ENCODE measurements at places on chromosomes 12 and 14.

- DNase-seq = no peak
Measured at GRCh38 chr14:93909429-93910128, 17.6 kb upstream of the FAM181A start.

- DNase-seq = no peak
Measured at GRCh38 chr12:110791589-110791988, 48.9 kb upstream of the PPP1CC start.

GRCh38 chr14:22557846-22558220, 31.2 kb downstream of the DAD1 start:
- no peak for DNase-seq

- peak; percentile 20 for DNase-seq
Measured at GRCh38 chr12:42144158-42144407, 591 bp downstream of the GXYLT1 start.

- DNase-seq = no peak
Measured at GRCh38 chr12:46958053-46958452, 121.4 kb upstream of the PCED1B start.

GRCh38 chr12:48025281-48025680, 21.0 kb upstream of the COL2A1 start:
- DNase-seq = no peak

DNA sequence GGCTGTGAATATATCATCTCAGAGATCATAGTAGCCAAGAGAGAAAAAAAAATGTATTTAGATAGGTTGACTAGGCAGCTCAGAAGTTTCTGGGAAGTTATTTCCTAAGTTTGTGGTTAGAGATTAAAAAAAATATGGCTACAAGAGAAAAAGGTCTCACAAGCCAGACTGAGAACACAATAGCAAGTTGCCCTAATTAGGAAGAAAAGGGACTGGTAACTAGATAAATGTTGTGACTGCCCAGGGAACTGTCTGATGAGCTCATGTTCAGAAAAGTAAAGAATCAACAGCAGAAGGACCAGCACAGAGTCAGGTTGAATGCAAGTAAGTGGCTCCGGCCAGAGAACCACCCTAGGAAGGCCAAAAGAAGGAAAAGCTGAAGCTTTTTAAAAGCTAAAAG, 256.6 kb downstream of the PRKD1 start:
- DNase-seq = no peak

DNA sequence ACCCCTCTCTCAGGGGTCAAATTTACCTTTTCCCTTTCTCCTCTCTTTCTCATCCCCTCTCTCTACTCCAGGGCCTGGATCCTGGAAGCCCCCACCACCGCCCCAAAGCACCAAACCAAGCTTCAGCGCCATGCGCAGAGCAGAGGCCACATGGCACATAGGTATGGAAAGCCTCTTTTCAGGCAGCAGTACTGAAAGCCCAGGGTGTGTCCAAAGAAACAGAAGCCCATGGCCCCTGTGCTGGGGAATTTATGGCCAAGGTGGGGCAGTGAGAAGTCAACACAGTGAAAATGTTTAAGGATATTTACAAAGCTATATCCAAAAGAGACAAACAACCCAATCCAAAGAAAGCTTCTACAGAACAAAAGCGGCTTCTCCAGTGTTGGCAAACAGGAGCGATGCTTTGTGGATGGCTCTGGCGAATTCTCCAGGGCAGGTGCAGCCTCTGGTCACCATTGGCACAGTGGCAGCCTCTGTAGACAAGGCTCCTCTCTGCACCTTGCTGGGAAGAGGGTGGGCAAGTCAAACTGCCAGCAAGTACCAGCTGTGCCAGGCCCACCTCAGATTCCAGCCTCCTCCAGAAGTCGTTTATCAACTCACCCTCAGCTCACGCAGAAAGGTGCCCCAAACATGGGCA, 4.7 kb upstream of the CPNE6 start:
- no peak for DNase-seq

DNA sequence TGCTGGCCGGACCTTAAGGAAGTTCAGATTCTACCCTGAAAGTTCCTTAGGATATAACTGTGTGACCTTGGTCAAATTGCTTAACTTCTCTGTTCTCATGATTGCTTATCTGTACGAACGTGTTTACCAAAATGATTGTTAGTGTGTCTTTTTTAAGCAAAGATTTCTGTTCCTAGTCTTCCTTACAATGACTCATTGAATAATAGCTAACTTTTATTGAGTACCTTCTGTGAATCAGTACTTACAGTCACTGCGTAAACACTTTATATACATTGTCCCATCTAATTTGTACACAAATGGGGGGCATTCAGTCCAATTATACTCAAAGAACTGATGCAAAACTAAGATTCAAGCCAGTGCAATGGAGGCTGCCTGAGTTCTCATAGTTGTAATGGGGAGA, 4.2 kb upstream of the TMEM30B start:
- DNase-seq = no peak

- DNase-seq = no peak
Measured at GRCh38 chr12:108425238-108425795, 86.2 kb upstream of the CMKLR1 start.

DNA sequence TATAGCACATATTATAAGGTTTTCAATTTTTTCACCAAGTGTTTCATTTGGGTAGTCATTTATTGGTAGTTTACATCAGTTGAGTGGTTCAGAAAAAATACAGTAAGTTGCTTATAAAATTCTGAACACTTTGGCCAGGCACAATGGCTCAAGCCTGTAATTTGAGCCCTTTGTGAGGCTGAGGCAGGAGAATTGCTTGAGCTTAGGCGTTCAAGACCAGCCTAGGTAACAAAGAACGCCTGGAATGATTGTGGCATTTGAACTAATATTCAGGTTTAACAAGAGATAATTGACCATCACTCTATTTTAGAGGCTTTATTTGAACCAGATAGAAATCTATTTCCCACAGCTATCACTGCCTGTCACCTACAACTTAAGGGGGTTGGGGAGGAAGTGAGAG, 22.7 kb downstream of the HIF1A start:
- DNase-seq = no peak

GRCh38 chr14:80956102-80956501, 681 bp downstream of the TSHR start:
- DNase-seq = no peak

- no peak for DNase-seq
Measured at GRCh38 chr14:97554597-97554996, 757.4 kb downstream of the VRK1 start.

GRCh38 chr14:55912344-55912743, 205.9 kb upstream of the PELI2 start:
- no peak for DNase-seq

DNA sequence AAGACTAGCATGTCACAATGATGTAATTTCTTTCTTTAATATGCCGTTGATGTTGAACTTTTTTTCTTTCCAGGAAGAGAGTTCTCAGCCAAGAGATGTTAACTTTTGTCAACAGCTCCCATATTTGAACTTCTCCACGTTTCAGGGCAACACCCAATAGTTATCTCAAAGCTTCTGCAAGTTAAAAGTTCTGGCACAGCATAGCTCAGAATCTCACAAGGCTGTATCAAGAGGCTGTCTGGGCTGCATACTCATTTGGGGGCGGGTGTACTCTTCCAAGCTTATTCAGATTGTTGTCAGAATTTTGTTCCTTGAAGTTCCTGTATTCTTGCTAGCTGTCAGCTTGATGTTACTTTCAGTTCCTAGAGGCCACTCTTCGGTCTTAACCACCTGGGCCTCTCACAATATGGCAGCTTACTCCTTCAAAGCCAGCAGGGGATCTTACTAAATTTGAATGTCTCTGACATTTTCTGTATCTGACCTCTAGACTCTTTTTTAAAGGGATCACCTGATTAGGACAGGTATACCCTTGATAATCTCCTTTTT, 38.9 kb downstream of the KCNC2 start:
- DNase-seq = no peak

GRCh38 chr12:92301356-92301755, 155.7 kb upstream of the BTG1 start:
- no peak for DNase-seq

GRCh38 chr12:90020436-90020835, 311.8 kb upstream of the ATP2B1 start:
- no peak for DNase-seq

- DNase-seq = no peak
Measured at GRCh38 chr14:52363041-52363704, 49.1 kb downstream of the PTGER2 start.

Measured in right renal pelvis (tissue), 4 donors.